Activated CD4-positive, alpha-beta T cell treated with anti-CD3 and anti-CD28 coated beads for 24 hours (primary cell): ENCODE measurements at places on chromosomes 5 and 9.
A peak's percentile ranks its signal among the peaks of the same experiment; 100 is the strongest.

GRCh38 chr9:21317956-21318923 lies 13.1 kb upstream of the IFNA5 start:
- no peak for DNase-seq

DNA sequence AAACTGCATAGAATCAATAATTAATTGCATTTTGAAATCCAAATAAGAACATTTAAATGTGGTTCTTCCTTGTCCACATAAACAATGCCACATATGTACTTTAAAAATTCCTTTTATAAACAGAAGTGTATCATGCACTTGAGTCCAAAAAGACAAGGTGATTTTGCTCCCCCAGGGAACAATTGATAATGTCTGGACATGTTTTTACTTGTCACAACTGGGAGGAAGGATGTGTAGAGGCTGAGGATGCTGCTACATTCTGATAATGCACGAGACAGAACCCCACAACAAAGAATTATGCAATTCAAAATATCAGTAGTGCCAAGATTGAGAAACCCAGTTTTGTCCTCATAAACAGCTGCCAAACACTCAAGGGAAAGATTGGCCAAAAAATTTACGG lies 181.1 kb upstream of the ISL1 start:
- DNase-seq = no peak

DNA sequence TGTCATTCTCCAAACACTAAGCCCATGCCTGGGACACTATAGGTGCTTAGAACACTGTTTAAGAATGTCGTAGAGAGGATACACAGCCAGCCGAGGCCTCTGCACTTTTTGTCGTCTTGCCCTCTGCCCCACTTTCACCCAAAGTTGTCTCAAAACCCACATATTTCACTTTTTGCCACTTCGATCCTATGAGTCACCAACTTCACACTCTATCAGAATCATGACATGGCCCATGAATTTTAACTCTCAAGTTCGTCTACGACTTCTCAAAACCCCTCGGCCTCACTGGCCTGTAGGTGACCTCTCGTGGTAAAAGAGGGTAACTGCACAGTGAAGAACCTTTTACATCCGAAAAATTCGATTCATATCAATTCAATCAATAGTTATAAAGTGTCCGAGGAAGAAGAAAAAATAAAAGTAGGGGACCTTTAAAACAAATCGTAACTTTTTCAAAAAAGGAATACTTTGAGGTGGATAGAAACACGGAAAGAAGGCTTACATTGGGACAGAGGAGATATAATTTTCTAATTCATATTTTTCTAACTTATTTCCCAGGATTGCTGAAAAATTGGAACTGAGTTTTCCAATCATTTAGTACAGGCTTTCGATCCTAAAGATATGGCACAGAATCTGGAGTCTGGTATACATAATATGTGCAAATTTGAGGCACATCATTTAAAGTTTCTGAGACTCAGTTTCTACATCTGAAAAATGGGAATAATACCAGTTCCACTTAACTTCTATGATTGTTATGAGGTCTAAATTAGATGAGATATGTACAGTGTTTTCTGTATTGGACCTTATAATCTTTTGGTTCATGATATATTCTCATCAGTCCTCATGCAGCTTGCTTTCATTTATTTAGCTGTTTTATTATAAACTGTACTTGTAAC lies 122.6 kb downstream of the APBA1 start:
- no peak for DNase-seq

DNA sequence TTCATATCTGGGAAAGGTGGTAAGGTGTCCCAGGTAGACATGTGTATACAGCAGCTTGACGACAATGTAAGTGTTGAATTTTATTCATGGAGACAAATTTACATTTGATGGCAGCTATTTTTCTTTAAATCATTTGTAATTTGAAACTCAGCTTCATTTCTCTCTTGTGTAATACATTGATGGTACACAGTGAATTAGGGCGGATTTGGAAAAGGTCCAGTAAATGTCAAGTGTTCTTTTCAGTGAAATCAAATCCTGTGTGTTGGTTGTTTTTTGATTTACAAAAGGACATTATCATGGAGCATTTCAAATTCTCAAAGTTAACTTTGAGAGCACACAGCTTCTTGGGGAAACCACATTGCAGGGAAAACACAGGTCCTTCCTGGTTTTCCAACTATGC lies 30.0 kb upstream of the PCSK1 start:
- no peak for DNase-seq

DNA sequence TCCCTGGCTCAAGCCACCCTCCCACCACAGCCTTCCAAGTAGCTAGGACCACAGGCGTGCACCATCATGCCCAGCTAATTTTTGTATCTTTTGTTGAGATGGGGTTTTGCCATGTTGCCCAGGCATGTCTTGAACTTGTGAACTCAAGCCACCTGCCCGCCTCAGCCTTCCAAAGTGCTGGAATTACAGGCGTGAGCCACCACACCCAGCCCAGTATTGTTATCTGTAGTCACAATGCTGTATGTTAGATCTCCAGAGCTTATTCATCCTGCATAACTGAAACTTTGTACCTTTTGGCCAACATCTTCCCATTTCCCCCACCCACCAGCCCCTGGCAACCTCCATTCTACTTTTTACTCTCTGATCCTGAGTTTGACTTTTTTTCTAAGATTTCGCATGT lies 37.5 kb downstream of the CREBRF start:
- no peak for DNase-seq

- no peak for DNase-seq
Observed at GRCh38 chr5:16538006-16538405, 72.4 kb upstream of the ZNF622 start.

GRCh38 chr9:18770131-18770908 lies 262.7 kb downstream of the SAXO1 start:
- no peak for DNase-seq

GRCh38 chr9:73023025-73023541 lies 70.2 kb upstream of the ALDH1A1 start:
- peak; percentile 27 for DNase-seq

DNA sequence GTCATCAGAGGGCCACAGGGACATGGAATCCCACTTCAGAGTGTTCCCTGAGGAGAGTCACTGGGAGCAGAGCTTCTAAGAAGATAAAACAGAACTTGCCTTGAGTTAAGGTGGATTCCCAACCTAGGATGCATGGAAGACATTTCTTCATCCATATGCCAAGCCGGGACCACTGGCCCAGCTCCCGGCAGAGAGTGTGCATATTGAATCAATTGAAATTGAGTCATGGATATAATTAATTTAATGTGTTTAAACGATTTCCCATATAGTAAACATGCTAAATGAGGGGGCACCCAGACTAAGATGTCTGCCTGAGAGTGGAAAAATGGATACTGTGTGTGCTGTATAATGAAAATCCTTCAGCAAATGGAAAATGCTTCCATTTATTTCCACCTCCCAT lies 194.4 kb upstream of the TBC1D2 start:
- no peak for DNase-seq

GRCh38 chr5:177596775-177597238 lies 3.1 kb upstream of the B4GALT7 start:
- DNase-seq = no peak

- no peak for DNase-seq
Observed at GRCh38 chr5:95162231-95162992, 122.5 kb downstream of the MCTP1 start.

- DNase-seq = no peak
Observed at GRCh38 chr5:143985832-143986515, 174.0 kb downstream of the HMHB1 start.

DNA sequence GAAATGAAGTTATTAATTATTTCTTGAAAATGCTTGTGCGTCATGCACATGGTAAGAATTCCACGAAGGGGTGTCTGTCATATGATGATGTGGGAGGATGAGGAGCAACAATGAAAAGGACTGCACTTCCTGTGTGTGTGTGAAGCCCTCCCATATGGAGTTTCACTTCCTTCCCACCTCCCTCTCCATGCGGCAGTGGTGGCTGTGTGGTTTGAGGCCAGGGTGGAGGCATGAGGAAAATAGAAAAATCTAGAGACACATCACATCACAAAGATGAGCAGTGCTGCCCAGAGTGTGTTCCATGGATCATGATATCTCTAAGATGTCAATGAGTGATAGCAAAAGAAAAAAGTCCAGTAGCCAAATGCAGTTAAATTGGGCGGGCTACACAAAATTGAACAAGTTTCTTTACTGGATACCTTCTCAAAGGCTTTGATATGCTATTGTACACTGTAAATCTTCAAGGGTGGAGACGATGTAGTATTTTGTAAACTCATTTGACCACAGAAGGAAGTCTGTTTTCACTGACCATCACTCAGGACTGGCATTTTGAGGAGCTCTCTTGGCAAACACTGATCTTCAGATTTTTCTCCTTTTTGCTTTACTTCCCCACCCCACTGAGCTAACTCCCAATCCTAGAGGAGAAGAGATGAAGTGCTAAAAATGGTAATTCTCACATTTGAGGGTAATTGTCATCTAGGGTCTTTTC lies 55.7 kb upstream of the EQTN start:
- DNase-seq = no peak

DNA sequence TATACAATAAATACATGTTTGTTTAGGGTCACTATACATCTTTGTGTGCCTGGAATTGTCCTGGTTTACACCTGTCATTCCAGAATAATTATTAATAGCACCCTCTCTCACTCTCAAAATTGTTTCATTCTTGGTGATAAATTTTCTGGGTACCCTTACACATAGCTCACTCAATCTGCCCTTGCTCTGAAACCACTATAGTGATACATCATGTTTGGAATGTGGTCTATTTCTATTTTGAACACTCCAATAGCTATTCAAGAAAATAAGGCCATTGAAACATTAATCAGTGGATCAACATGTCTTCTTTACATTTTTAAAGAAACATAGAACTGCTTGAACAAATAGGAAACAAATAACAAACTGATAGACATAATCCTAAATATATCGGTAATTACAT lies 158.7 kb downstream of the ARRDC3 start:
- no peak for DNase-seq

DNA sequence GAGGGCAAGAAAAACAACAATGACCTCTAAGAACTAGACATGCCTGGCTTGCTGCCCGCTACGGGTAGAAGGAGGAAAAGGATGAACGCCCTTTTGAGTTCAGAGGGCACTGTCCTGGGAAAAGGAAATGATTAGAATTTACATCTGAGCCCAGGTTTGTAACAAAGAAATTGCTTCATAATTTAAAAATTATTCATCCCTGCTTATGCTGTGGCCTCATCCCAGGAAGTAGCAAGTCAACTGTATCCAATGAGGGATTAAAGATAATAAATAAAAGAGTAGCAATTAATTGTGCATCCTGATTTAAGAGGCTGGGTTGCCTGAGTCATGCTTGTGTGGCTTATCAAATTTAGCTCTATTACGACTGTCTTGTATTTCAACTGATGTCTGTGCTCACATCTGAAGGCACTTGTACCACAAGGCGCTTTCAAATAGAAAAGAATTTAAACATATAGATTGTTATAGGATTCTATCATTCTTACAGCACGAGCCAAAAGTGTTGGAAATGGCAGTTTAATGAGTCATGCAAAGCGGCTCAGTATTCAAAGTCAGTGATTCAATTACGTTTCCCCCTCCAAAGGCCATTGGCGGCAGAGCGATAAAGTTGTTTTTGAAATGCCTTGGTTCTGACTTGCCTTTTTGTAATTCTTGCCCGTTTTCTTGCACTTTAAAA lies 40.0 kb upstream of the DMRT1 start:
- no peak for DNase-seq

DNA sequence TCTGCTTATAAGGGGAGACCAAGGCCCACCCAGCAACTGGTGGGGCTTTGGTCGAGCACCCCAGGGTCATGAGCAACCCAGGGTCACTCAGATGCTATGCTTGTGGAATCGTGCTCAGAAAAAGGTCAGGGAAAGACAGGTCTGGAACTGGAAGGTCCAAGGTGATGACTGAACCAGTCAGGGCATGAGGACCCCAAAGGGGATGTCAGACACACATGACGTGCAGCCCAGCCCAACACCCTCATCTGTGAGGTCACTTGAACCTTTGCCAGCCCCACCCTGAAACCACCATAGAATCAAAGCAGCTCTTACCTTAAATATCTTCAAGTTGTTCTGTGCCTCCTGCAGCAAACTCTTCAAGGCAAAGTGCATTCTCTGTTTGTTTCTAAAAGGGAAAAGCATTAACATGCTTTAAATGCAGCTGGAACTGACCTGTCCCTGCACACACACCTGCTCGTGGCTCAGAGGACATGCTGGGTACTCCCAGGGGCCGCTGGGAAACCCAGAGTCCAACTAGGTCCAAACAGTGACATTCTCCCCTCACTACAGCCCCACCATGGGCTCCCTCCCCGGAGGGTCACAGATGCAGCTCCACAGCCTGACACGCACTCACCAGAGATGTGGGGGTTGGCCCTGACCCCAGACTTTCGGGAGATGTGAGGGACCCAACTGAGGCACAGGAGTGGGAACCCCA lies 29.4 kb downstream of the IPPK start:
- no peak for DNase-seq

- no peak for DNase-seq
Observed at GRCh38 chr5:95365302-95366095, 25.7 kb upstream of the FAM81B start.

DNA sequence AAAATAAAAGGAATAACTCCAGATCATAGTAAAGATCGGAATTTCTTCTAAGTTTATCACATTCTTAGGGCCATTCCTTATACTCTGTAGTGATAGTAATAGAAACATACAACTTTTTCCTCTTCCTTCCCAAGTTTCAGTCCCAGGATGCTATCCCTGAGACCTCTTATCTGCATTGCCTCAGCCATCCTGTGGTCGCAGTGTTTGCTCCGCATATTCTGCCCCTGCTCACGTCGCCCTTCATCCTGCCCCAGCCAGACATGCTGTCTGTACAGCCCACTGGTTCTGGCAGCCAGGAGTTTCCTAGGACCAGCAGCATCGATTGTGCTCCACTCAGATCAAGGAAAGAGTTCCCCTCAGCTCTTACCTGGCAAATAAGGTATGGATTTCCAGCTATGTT lies 132.7 kb upstream of the ERCC6L2 start:
- DNase-seq = no peak

- DNase-seq = no peak
Observed at GRCh38 chr9:127683723-127684122, 23.1 kb upstream of the CFAP157 start.

- no peak for DNase-seq
Observed at GRCh38 chr5:135308245-135308644, 90.8 kb downstream of the MACROH2A1 start.

DNA sequence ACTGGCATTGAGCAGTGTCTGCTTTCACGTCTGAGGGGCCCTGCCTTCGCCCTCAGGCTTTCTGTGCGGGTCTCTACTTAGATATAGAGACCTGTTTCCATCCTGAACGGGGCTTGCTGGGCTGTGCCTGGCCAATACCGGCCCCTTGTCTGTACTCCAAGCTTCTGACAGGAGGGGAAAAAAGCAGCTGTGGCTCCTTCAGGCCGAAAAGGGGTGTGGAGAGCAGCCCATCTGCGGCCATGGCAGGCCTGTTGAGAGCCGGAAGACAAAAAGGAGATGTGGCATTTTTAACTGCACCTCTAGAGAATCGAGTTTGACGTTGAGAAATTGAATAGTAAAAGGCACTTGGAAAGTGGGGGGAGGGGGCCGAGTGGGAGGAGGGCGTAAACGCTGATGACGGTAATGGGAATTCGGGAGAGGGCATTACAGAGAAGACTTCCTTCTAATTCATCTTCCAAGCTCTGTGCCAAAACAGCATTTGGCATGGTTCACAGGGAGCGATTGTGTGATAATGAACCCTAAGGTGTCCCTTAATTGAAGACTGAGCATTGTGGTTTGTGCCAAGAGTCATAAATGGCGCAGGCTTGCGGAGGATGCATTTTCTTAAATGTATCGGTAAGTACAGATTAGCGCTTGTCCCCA lies 25.1 kb upstream of the PRDM12 start:
- DNase-seq = no peak

- no peak for DNase-seq
Observed at GRCh38 chr5:125148706-125149105, 402.3 kb upstream of the ZNF608 start.

- no peak for DNase-seq
Observed at GRCh38 chr5:172299916-172300439, 16.4 kb upstream of the UBTD2 start.
